ENCODE measurements at places on chromosomes 3 and 15. TPM values are rescaled to one million over a fixed set of nuclear protein-coding genes. Genes with fewer than 3 reads are reported as not detected.

Gene PCLAF
- 9.1 TPM for total RNA-seq

Gene NR2E3
- total RNA-seq: not detected

DNA sequence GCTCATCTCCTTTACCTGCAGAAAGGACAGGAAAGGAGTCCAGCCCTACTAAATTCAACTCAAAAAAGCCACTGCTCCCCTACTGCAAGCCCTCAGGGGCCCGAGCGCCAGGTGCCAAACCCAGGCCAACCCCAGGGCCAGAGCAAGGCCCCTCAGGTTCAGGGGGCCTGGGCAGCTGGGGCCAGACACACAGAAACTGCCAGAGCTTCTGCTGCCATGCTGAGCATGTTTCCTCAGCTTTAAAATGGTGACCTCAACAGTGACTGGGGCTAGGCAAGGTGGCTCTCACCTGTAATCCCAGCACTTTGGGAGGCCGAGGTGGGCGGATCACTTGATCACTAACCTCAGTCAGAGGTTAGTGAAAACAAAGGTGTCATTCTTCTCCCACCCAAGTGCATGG, 38.8 kb downstream of the KLHL25 start:
- DNase-seq: no peak

GRCh38 chr15:74727727-74728126, 2.4 kb upstream of the CYP1A1 start:
- no peak for DNase-seq

DNA sequence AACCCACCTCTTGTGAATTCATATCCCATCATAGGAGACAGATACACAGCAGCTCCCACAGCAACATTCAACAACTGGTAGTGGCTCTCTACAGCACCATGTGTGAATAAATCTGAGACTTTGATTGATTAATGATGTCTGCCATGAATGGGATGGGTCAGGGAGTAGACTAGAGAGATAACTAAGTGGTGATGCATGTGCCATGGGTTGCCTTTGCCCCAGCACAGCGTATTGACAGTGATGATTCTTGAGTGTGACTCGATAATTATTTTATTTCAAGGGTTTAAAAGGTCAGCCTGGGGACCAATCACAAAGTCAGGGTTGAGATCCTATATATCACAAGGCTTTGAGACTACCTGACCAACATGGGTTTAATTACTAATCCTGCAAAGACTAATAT, 295.9 kb downstream of the PTPRG start:
- no peak for DNase-seq

DNA sequence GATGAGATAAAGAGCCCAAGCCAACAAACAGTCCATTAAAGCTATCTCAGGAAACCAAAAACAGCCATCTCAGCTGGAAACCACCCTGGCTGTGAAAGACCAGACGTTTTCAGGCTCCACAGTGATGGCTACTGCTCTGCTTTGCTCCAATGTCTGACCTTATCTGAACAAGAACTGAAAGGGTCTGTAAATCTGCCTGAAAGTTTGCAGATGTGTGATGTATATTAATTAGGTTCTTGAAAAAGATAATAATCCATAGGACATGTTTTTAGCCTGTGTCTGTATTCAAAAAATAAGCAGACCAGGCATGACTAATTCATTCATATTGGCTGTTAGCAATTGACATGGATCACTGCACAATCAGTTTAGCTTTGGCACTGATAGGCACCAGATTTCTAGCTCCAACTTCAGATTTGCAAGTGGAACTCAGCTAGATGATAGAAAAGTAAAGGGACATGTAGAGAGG, 611.4 kb upstream of the NAALADL2 start:
- no peak for DNase-seq

DNA sequence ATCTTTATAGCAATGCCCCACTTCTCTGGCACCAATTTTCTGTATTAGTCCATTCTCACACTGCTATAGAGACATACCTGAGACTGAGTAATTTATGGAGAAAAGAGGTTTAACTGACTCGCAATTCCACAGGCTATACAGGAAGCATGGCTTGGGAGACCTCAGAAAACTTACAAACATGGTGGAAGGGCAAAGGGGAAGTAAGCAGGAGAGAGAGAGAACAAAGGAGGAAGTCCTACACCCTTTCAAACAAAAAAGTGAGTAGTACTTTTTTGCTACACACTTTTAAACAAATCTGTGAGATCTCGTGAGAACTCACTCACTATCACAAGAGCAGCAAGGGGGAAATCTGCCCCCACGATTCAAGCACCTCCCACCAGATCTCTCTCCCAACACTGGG, 67.8 kb upstream of the ZBED2 start:
- no peak for DNase-seq

Gene PTX3
- total RNA-seq: 33.0 TPM

- DNase-seq: no peak
These were observed 15.6 kb downstream of the CCRL2 start for GRCh38 chr3:46422617-46423016.

Gene SLC24A5
- 12.3 TPM for total RNA-seq

Gene PRSS50
- total RNA-seq: not detected

Data from umbilical cord (tissue), 2 donors.